ENCODE measurements at places on chromosomes 5 and 9.
A peak's percentile ranks its signal among the peaks of the same experiment; 100 is the strongest.

DNA sequence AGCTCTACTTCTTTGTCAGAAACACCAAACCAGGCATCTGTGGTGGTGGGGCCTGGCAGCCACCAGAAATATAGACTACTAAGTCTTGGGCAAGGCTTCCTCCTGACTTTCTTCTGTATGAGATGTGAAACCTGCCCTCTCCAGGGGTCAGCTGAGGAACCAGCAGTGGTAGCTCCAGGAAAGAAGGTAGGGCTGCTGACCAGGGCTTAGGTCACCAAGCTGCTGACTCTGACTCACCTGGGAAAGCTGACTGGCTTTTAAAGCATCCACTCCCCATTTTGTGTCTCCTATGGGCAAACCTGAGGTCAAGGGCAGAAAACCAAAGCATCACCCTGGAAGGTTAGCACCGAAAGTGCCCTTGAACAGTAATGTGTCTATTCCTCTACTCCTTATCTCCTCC, 10.4 kb upstream of the SH3TC2 start:
- no peak for DNase-seq

DNA sequence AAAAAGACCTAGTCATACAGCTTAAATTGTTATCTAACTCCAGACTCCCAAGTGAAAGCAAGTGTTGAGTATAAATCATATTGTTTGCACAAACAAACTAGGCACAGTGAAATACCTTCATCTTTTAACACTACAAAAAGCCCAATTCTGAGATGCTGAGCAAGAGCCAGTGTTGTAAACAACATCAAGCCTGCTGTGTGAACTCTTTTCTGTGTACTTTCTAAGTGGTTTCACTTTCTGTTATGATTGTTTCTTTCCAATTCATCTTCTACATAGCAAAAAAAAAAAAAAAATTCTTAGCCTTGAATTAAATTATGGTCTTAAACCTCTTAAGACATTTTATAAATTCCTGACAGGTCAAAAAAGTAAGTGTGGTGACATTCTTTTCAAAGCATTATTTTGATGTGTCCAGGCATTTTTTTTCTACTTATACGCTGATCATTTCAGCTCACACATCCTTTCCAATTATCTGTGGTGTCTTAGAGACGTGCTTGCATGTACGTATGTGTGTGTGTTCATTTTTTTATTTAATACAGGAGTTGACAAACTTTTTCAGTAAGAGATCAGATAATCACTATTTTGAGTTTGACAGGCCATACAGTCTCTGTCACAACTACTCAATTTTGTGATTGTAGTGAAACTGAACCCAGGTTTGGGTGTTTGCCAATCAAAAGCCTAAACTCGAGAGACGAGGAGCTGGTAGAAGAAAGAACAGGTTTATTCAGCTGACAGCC, 556.1 kb downstream of the CDH9 start:
- DNase-seq, result no peak

GRCh38 chr9:129140397-129141065, 29.3 kb downstream of the PTPA start:
- peak; percentile 29 for DNase-seq

GRCh38 chr9:12666813-12667212, 26.4 kb upstream of the TYRP1 start:
- DNase-seq, result no peak

GRCh38 chr5:10684303-10685086, 76.5 kb downstream of the DAP start:
- no peak for DNase-seq

DNA sequence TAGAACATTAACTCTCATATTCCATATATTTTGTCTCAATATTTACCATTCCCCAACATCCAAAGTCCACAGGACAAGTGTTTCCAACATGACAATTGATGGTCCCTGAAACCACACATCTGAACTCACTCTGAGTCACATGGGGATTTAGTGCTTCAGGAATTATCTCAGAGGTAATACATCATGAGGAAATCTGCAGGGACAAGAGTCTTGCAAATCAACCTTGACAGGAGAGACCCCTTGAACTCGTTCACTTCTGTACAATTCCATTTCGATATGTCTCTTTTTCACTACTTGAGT, 119.7 kb upstream of the ABCA1 start:
- no peak for DNase-seq

DNA sequence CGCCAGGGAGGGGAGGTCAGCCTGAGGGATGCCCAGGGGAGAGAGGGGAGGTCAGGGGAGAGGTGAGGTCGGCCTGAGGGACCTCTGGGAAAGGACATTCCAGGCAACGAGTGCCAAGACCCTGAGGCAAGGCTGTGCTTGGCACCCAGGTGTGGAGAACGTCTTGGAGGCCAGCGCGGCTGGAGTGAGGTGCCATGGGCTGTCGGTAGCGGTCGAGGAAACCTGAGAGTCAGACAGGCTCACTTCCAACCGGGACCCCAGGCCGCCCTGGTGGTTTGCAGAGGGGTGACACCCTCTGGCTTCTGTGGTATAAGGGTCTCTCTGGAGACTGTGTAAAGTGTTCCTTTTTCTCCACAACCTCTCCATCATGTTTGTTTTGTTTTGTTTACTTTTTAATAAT, 82.9 kb downstream of the CACNA1B start:
- DNase-seq, result no peak
